ENCODE measurements at places on chromosomes 7 and 10. TPM values are rescaled to one million over a fixed set of nuclear protein-coding genes. Genes with fewer than 3 reads are reported as not detected.

- H3K4me1 ChIP-seq = peaks cover 38% of the 10 kb centered on the region
- H3K4me3 ChIP-seq = no peak overlapping the region
- DNase-seq = no peak
- H3K36me3 ChIP-seq = no peaks in the 10 kb centered on the region
- H3K27ac ChIP-seq = peak overlapping the region; percentile 79
- H3K27me3 ChIP-seq = no peaks in the 10 kb centered on the region
Observed at GRCh38 chr7:99380823-99381663, 6.5 kb downstream of the ARPC1B start.

Gene NKX1-2
- total RNA-seq = 0.15 TPM

Gene UNCX
- total RNA-seq = not detected

- DNase-seq = no peak
- H3K27ac ChIP-seq = no peak overlapping the region
- H3K4me3 ChIP-seq = no peak overlapping the region
- H3K36me3 ChIP-seq = no peaks in the 10 kb centered on the region
- no peaks in the 10 kb centered on the region for H3K4me1 ChIP-seq
Observed at GRCh38 chr7:9698375-9698774, 1265.0 kb downstream of the NXPH1 start.

DNA sequence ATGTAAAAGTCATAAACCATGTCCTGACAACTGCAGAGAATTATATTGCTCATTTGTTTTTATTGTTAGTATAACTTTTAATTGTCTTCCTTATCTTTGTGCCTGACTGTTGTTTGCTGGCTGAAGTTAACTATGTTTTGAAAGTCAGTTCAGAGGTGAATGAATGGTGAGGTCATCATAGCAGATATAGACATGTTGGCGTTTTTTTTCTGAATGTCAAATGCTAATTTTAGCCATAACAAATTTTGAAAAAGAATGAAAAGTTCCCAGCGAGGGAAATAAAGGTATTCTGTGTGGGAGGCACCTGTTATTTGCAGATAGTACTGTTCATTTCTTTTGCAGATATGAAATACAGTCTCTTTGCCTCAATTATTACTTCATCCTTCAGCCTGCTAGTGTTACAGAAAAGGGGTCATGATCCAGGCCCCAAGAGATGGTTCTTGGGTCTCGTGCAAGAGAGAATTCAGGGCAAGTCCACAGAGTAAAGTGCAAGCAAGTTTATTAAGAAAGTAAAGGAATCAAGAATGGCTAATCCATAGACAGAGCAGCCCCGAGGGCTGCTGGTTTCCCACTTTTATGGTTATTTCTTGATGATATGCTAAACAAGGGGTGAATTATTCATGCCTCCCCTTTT lies 96.5 kb downstream of the CAMK1D start:
- no peak overlapping the region for H3K4me3 ChIP-seq
- DNase-seq = no peak
- H3K36me3 ChIP-seq = no peaks in the 10 kb centered on the region

Gene TMEM196
- total RNA-seq = not detected

GRCh38 chr7:99984593-99984992 lies 8.8 kb upstream of the AZGP1 start:
- H3K4me1 ChIP-seq = no peaks in the 10 kb centered on the region
- H3K4me3 ChIP-seq = no peak overlapping the region
- H3K27me3 ChIP-seq = peaks cover 2% of the 10 kb centered on the region
- H3K27ac ChIP-seq = no peak overlapping the region
- no peaks in the 10 kb centered on the region for H3K36me3 ChIP-seq

DNA sequence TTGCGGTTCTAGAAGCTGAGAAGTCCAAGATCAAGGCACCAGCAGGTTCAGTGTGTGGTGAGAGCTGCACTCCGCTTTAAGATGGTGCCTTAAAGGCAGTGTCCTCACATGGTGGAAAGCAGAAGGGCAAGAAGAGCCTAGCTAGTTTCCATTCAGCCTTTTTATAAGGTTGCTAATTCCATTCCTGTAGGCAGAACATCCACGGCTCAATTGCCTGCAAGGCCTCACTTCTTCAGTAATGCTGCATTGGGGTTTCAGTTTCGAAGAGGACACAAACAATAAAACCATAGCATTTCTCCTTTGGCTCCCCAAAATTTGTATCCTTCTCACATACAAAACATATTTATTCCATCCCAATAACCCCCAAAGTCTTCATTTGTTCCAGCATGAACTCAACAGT lies 109.5 kb upstream of the KCND2 start:
- no peak overlapping the region for H3K4me3 ChIP-seq

DNA sequence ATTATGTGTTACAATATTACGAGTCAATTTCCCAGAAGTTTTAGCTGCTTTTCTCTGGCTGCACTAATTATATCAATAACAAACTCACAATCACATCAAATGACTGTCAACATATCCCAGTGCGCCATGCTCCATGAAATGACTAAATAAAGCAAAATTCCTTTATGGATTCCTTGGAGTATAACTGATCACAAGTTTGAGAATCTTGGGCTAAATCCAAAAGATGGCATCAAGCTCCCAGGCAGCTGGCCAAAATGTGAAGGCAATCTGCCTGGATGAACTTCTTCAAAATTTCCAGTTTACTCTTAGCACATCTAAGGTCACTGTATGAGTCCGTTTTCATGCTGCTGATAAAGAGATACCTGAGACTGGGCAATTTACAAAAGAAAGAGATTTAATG lies 210.8 kb downstream of the CCSER2 start:
- H3K36me3 ChIP-seq = no peaks in the 10 kb centered on the region
- no peak overlapping the region for H3K4me3 ChIP-seq
- H3K27ac ChIP-seq = no peak overlapping the region
- no peaks in the 10 kb centered on the region for H3K27me3 ChIP-seq

- H3K27ac ChIP-seq = peak overlapping the region; percentile 57
- H3K27me3 ChIP-seq = no peaks in the 10 kb centered on the region
- no peak for DNase-seq
- H3K4me1 ChIP-seq = peaks cover 41% of the 10 kb centered on the region
- H3K36me3 ChIP-seq = no peaks in the 10 kb centered on the region
Observed at GRCh38 chr7:151682831-151683614, 163.3 kb upstream of the RHEB start.

Gene SCRN1
- 189 TPM for total RNA-seq

DNA sequence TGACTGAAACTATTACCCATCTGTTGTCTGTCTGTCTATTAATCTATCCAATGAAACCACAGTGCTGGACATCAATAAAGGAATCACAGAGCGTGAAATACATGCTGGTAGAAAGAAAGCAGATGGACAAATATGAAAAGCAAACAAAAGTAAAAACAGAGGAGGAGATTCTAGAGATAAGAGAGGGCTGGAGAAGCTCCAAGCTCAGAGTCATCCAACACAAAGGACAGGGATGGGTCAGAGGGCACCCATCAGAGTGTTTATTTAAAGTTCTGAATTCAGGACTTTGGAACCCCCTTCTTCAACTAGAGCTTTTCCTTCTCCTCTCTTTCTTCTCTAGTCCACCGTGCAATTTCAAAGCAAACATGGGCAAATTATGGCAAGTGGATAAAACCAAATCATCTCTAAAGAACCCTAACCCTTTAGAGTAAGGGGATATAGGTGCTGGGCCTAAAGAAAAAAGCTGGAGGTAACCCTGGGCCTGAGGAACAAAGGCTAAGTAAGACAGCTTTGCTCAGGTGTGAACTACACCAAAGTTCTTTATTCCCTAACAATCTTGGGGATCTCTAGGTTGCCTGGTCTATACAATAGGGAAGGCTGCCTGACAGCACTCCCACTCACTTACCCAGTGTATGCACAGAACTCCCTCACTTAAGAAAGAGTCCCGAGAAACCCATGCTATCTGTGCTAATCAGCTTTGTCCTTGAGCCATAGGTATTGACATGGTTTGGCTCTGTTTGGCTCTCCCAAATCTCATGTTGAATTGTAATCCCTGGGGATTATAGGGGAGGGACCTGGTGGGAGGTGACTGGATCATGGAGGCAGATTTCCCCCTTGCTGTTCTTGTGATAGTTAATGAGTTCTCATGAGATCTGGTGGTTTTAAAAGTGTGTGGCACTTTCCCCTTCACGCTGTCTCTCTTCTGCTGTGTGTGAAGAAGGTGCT lies 97.0 kb downstream of the BAMBI start:
- H3K27ac ChIP-seq = no peak overlapping the region
- H3K4me3 ChIP-seq = no peak overlapping the region
- H3K27me3 ChIP-seq = no peaks in the 10 kb centered on the region
- no peak for DNase-seq
- no peaks in the 10 kb centered on the region for H3K4me1 ChIP-seq
- H3K36me3 ChIP-seq = no peaks in the 10 kb centered on the region

- H3K27me3 ChIP-seq = no peaks in the 10 kb centered on the region
- peaks cover 26% of the 10 kb centered on the region for H3K4me1 ChIP-seq
- H3K4me3 ChIP-seq = no peak overlapping the region
- no peaks in the 10 kb centered on the region for H3K36me3 ChIP-seq
- no peak overlapping the region for H3K27ac ChIP-seq
Observed at GRCh38 chr10:43214071-43214955, 52.6 kb downstream of the RASGEF1A start.

DNA sequence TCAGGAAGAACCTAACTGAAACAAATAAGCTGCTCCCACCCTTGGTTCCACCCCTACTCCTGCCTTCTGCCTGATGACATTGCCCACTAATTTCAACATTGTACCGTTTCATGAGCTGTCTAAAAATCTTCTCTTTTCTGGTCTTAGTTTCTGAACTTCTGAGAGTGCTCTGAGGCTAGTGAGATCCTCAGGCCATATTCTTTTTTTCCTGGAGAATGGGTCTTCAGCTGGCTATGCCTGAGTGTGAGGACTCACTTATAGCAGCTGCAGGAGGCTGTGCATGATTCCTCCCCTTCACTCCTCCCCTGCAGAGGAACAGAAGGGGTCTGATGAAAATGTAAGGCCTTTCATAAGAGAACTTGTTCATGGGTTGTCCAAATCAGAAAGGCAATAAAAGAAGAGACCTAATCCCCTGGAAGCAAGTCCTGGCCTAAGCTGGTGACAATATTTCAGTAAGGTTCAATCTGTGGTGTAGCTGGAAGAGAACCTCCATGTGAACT lies 11.1 kb downstream of the HOXA4 start:
- H3K27me3 ChIP-seq = no peaks in the 10 kb centered on the region
- peak overlapping the region; percentile 99 for H3K27ac ChIP-seq
- H3K4me3 ChIP-seq = no peak overlapping the region

GRCh38 chr7:20647908-20648776 lies 32.7 kb downstream of the ABCB5 start:
- peak; percentile 12 for DNase-seq
- no peak overlapping the region for H3K4me3 ChIP-seq
- no peak overlapping the region for H3K27ac ChIP-seq
- H3K36me3 ChIP-seq = no peaks in the 10 kb centered on the region
- no peaks in the 10 kb centered on the region for H3K4me1 ChIP-seq
- H3K27me3 ChIP-seq = 0 out of 2 replicates have a peak, but pooled peaks cover 3% of the 10 kb centered on the region

GRCh38 chr7:156625580-156625979 lies 15.0 kb upstream of the RNF32 start:
- H3K4me1 ChIP-seq = no peaks in the 10 kb centered on the region
- no peak overlapping the region for H3K27ac ChIP-seq
- no peaks in the 10 kb centered on the region for H3K36me3 ChIP-seq
- no peaks in the 10 kb centered on the region for H3K27me3 ChIP-seq
- no peak overlapping the region for H3K4me3 ChIP-seq

Gene CAMK2B
- total RNA-seq = 0.26 TPM

Gene PDE1C
- not detected for total RNA-seq

Data from Panc1 (cell line).